ENCODE measurements at places on chromosomes 5 and 9.
A peak's percentile ranks its signal among the peaks of the same experiment; 100 is the strongest.

DNA sequence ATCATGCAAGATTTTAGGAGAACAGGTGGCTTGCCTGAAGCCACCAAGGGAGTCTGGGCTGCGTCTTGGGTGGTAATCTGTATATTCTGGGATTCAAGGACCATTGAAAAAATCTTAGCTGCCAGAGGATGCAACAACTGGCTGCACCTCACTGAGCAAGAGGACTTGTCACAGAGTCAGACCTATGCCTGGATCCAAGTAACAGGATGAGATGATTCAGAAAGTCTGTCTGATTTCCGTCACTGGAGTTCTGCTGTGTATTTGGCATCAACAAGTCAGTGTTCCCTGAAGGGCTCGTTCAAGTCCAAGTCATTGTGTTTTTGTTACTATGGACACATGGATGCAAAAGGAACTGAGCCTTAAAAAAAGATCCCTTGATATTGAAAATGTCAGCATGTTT, 37.8 kb upstream of the CARTPT start:
- no peak for DNase-seq

- DNase-seq = no peak
Measured at GRCh38 chr5:76735762-76736545, 20.0 kb downstream of the F2R start.

GRCh38 chr9:30815585-30815984, 1568.9 kb upstream of the ACO1 start:
- DNase-seq = no peak

DNA sequence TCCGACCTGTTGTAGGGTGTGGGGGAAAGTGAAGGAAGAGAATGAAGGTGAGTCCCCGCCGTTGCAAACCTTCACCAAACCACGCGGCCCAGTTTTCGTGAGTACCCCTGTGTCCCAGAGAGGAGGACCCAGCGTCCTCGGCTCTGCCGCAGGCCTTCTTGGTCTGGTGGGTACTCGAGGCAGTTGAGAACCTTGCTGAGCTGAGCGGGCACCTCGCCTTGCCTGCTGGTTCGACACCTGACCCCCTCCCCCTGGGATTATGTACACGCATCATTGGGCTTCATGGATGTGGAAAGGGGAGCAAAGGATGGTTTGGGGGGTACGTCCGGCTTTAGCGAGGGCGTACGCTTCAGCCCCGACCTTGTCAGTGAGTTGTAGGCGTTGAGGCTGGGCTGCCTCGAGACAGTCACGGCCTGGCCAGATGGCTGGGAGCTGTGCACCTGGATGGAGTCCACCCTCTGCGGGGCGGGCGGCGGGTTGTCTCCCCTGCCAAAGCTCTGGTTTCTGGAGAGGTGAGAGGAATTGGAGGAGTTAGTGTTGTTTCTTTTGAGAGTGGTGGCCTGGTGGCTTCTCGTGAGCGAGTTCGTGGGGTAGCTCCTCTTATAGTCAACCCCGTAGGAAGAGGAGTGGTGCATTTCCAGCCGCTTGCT, 128.1 kb downstream of the SEMA6A start:
- no peak for DNase-seq

DNA sequence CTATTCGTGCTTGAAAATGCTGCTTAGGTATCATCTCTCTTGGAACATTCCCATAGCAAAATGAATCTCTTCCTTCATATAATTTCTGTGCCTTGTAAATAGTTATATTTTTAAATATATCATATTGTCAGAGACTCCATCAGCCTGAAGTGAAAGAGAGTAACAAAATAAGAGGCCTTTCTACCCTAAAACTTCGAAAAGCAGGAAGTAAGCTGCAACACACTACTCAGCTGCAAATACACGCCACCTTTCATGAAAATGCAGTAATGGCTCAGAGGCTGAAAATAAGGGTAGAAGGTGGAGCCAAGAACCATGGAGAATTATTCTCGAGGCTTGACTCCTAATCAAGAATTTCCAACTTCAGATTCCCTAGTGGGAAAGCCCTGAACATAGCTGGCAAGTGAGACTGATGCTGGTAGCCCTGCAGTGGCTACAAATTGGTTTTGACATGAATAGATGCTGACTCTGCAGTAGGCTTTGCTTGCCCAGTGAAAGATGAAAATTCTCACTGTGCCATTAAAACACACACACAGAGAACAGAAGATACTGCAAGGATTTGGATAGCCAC, 30.2 kb upstream of the PTGER4 start:
- DNase-seq = no peak

DNA sequence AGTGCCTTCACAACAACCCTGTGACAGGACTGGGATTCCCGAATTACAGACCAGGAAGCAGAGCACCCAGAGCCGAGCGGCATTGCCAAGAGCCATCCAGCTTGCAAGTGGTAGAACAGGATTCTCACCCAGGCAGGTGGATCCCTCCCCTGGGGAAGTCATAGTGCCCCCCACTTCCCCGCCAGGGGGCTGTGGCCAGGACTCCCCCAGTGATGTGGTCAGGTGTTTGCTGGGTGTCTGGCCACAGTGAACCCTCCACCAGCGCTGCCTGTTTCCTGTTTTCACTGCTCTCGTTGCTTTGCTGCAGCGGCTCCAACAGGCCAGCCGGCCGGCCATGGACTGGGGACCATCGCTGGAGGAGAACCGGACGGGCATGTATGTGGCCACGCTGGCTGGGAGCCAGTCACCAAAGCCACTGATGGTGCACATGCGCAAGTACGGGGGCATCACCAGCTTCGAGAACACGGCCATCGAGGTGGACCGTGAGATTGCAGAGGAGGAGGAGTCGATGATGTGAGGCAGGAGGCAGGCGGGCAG, 19.3 kb downstream of the SLC6A7 start:
- DNase-seq = no peak

DNA sequence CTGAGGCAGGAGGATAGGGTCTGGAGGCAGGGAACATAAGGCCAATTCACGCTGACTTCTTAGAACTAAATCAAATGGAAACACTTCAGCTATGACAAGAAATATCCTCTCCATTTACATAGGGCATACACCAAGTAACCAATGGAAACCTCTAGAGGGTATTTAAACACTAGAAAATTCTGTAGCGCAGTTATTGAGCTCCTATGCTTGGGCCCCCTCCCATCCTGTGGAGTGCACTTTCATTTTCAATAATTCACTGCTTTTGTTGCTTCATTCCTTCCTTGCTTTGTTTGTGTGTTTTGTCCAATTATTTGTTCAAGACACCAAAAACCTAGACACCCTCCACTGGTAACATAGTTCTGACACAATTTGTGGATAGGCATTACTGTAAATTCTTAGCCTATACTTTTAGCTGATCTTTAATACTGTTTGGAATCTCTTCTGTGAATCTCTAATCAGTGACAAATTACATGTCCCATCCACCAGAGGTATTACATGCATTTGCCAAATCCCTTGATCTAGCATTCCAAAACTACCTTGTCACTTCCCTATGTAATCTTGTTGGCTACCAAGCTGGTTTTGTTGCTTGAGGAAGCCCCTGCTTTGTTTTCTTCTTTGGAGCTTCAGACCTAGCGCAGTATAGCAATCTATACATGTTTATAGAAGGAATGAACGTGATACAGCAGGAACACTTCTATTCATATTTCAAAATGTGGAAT, 61.6 kb downstream of the ST8SIA4 start:
- DNase-seq = no peak

DNA sequence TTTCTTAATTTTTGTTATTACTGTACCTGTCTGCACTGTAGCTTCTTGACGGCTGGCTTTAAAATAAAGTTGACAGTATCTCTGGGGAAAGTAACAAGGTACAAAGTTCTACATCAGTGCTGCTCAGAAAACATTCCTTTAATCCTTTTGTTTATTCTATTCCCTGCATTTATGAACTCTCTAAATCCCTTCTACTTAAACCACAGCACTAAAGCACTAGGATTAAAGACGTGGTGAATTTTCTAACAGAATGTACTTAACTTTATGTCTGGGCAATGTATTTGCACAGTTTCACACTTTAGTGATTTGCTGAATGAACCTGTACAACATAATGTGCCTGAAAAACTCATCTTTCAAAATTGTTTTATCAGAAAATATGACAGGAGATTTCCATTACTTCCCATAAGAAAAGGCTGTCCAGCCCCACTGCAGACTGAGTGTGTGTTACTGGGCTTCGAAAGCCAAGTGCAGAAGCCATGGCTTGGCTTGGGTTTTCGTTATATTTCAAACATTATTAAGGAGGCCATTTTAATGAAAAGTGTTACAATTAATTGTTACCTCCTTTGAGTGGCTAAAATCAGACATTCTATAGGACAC, 43.8 kb downstream of the LHFPL2 start:
- DNase-seq = no peak

GRCh38 chr5:115815006-115815692, 1.3 kb downstream of the CDO1 start:
- DNase-seq = no peak

DNA sequence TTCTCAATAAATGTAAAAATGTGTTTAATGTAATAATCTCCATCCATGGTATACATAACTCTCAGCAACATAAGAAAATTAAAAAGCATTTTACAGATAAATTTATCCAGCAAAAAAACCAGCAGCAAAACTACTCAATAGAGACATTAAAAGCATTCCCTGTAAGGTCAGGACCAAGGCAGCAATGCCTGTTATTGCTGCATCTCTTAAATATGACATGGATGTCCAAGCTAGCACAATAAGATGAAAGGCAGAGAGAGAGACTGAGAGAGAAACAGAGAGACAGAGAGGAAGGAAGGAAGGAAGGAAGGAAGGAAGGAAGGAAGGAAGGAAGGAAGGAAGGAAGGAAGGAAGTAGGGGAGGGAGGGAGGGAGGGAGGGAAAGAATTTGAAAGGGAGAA, 289.0 kb upstream of the PAPPA start:
- no peak for DNase-seq

- DNase-seq = no peak
Measured at GRCh38 chr9:97324954-97325353, 17.5 kb downstream of the CCDC180 start.

DNA sequence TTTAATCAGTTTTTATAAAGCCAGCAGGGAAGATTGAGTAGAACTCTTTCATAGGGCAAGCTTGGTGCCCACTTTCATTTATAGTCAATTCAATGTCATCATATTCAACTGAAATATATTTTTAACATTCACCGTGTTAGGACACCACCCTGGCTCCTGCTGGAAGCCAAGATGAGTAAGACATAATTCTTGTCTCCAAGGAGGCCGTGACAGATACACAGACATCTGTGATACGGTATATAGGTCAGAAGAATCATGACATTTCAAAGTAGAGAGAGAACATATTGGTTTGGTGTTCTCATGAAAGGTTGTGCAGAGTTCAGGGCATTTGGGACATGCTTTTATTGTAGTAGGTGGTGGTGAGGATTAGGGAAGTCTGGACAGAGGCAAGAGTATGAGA, 120.1 kb downstream of the CMYA5 start:
- DNase-seq = no peak

GRCh38 chr5:180689071-180689694, 39.8 kb upstream of the FLT4 start:
- DNase-seq = peak; percentile 26

GRCh38 chr9:21326526-21327139, 8.6 kb downstream of the KLHL9 start:
- no peak for DNase-seq

- DNase-seq = peak; percentile 73
Measured at GRCh38 chr9:123338710-123339665, 17.0 kb upstream of the CRB2 start.

DNA sequence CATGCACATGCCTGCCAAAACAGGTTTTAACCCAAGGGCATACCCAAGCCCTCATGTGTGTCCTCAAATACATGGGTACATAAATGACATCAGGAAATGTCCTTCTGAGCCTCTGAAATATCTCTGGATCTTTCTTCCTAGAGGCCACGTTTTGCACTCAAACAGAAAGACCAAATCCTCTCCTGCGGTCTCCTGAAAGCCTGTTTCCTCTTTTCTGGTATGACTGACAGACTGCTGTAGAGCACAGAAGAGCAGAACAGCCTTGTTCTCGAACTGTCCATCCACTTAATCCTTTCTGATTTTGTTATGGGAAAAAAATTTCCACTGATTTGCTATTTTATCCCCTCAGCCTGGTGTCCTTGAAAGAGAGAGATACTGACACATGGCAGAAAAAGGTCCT, 107.2 kb downstream of the ASTN2 start:
- DNase-seq = no peak

- DNase-seq = no peak
Measured at GRCh38 chr9:5783982-5784381, 48.9 kb downstream of the ERMP1 start.

- no peak for DNase-seq
Measured at GRCh38 chr5:130571076-130571475, 594.0 kb downstream of the HINT1 start.

DNA sequence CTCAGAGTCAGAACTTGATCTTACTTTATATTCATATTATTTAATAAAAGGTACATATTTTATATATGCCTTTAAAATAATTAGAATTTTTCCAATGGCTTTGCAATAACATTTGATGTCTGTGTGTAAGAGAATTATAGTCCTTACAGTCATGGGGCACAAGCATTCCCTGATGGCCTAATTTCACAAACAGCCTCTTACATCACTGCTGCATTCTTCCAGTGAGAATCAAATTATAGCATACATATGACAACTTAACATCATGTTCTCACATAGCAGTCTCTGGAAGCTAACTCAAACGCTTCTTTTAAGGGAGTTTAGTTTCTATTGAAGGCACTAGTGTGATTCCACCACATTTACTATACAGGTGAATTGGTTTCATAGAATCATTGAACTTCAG, 15.3 kb upstream of the PRUNE2 start:
- no peak for DNase-seq

DNA sequence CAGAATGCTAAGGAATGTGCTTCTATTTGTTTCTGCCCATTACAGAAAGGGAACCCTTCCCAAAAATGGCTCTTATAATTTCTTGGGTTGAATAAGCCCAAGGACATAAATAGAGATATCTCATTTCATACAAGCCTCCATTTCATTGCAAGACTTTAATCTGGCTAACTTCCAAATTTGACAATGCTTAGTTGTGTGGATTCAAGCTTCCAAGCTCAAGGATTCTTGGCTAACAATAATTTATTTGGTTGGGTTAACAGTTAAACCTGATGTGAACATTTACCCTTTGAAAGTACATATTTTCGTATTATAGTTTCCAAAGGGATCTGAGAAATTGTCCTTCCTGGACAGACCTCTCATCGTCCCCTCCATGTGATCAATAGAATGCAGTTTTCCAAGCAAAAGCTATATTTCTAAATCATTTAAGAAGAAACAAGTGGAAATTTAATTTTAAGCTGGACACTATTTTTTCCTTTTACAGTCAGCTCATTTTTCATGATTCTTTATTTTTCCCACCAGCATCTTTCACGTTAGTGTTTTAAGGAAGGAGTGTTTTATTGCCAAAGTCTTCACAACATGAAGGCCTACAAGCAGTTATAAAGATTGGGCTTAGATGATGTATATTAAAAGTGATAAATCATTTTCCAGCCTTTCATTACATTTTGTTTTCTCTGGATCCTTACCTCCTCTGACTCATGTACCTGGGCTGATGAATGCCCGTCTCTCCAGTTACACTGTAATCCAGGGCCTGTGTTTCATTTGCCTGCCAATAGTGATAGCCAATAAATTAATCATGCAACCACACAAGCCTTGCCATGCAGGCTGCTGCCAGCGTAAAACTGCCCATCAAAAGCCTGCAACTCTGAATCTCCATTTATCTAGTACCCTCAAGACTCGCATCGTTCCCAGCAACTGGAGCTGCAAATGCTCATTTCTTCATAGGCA, 176.7 kb downstream of the NTRK2 start:
- DNase-seq = no peak

Measured in activated T-cell treated with anti-CD3 and anti-CD28 coated beads for 48 hours (primary cell).